ENCODE measurements at places on chromosomes 3 and 15.

DNA sequence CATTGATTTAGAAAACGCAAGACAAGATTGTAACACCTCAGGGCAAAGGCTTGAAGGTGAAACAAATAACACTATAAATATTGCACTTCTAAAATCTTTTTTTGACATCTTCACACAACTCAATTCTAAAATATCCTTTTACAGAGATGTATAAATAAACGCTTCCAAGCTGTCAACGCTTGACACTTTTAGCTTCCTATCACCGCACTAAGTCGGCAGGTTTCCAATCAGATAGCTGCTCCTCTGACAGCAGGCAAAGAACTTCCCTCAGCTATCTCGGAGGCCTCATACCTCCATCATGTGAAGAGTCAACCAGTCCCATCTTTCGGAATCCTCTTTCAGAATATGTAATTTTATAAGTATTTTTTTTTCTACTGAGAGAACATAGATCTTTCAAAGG lies 71.0 kb downstream of the PCOLCE2 start:
- DNase-seq: no peak

DNA sequence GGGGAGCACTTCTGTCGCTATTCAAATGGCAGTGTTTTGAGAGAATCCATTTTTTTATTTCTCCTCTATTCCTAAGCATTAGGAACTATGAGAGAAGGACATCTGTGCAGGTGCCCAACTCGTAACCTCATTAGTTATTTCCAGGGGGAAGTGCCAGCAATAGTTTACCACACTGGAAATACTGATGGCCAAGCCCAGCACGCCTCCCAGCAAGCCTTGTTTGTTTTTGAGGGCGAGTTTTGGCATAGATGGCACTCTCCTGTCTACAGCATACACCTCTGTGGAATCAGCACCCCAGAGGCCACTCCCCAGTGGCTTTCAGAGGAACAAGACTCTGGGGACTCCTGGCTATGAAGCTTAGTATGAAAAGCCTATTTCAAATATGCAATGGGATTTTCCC lies 36.6 kb downstream of the FAN1 start:
- DNase-seq: no peak

- no peak for DNase-seq
Observed at GRCh38 chr15:45179221-45179985, 8.4 kb downstream of the SHF start.

- no peak for DNase-seq
Observed at GRCh38 chr15:88242586-88243555, 13.7 kb downstream of the NTRK3 start.

DNA sequence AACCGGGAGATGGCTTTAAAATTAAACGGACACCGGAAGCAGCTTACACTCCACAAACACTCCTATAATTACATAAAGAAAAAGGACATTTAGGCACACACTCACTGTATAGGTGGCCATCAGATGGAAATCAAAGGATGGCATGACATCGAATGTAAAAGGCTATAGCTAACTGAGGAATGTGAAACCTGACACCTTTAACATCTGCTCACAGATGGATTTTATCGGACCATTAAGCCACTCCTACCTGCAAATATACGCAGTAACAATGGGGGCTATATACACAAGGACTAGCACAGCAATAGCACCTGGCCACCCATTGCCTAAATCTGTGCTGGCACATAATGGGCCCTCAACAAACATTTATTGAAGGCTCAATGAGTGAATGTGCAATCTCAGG lies 14.5 kb upstream of the RBSN start:
- no peak for DNase-seq

- no peak for DNase-seq
Observed at GRCh38 chr3:12229146-12229851, 59.6 kb upstream of the PPARG start.

DNA sequence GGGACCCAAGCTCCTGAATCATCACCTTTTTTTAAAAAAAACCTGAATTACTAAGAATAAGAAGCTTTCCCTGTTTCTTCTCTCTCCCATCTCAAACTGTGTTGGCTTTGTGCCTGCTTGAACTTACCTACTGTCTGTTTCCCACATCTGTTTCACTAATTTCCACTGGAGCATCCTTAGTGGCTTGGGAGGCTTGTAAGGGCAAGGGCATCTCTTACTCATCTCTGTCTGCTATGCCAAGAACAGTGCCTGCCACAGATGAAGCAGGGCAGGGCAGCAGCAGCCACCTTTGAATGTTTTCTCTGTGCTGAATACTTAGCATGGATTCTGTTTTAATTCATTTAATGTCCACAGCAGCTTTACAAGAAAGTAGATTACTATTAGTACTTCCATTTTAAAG lies 42.3 kb downstream of the SNRK start:
- no peak for DNase-seq

DNA sequence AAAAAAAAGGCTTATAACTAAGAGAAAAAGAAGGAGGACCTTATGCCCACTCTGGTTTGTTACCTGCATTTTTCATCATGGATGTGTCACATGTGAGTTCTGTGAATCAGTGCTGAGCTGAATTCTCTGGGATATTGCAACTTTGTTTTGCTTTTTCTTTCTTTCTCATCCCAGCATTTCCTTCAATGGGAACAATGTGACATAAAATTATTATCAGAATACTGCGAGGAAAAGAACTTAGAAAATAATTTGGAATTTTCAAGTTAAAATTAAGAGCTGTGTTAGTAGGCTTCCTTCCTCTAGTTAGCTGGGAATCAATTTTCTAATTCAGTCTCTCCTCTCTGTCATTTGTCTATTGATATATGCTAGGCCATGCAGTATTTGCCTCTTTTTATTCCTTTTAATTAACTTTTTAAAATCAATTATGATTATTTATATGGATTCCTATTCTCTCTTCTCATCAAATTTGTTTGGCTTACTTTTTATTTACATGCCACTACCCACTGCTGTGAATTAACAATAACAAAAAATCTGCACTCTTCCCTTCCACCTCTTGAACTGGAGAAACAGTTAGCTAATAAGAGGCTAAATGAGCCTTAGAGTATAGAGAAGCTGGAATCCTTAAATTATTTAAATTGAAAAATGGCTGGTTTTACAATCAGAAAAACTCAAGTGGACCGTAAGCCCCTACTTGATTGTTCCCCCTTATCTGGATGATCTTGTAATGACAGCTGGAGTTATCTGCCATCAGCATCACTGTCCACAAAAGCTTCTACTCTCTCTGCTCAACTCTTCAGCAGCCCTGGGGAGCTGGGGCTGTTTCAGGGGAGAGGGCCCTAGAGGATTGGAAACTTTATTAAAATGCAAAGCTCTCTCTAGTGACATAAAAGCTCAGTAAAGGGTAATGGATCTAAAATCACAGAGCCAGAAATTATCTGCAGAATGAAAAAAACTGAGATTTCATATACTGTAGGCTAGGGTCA lies 95.3 kb upstream of the SOX2 start:
- no peak for DNase-seq

DNA sequence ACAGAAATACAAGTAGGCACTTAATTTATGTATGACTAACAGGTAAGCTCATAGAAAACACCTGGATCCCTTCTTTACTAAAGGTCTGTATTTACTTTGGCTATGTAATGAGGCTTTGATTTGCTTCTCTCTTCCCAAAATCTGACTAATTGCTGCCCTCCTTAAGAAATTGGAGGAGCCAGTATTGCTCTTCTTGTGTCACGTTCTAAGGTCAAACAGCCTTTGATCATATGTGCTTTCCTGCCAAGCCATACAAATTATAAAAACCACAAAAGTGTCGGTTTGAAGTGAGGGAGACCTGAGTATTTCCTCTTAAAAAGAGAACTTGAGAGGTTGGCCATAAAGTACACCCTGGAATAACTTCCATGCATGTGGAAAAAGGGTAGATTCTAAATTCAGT lies 112.1 kb upstream of the MB21D2 start:
- no peak for DNase-seq

GRCh38 chr3:10432156-10432845 lies 73.1 kb downstream of the ATP2B2 start:
- no peak for DNase-seq

- DNase-seq: no peak
Observed at GRCh38 chr3:50649451-50649931, 25.2 kb upstream of the DOCK3 start.

GRCh38 chr3:127490271-127491023 lies 100.1 kb downstream of the TPRA1 start:
- no peak for DNase-seq

GRCh38 chr15:83243634-83244033 lies 36.0 kb upstream of the HDGFL3 start:
- DNase-seq: no peak

DNA sequence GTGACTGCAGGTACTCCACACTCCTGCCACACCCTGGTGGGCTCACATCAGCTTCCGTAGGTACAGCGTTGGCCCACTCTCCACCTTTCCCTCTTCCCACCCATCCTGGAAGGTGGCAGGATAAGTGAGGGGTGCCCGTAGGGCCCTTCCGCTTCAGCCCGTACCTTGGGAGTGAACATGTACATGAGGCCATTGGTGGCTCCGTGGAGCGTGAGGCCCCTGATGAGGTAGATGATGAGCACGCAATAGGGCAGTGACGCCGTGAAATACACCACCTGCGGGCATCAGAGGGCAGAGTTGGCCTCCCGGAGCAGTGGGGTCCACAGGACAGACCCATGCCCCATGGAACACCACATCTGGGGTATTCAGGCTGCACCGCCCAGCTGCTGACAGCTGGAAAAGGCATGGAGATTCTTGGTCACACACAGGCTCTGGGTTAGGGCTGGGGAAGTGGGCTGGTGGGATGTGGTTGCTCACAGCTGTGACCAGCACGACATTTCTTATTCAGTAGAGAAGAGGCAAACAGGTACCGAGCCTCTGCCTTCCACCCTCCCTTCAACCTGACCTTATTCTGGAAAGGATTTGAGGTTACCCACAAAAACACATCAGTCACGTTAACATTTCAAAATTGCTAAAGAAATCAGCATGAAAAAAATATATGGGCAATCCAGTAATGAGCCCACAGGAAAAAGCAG lies 23.8 kb downstream of the SLC6A20 start:
- DNase-seq: no peak

DNA sequence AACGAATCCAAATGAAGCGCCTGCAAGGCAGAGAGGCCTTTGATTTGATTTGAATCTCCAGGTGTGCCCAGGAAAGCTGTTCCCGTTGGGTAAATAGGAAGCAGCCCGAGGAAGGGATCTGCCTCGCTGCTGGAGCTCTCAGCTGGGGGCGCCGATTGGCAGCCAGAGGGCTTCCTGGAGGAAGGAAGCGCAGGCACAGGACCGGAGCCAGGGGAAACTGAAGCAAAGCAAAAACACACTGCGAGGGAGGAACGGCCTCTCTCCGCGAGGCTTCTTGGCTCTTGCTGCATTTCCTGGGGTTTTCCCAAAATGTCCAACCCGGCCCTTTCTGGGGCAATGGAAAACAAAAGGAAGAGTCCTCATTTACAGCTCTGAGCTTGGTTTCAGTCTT lies 80.3 kb downstream of the TMEM266 start:
- DNase-seq: no peak

GRCh38 chr3:104460477-104461406 lies 906.0 kb upstream of the ALCAM start:
- peak; percentile 16 for DNase-seq

GRCh38 chr15:74378848-74379247 lies 11.4 kb upstream of the CYP11A1 start:
- no peak for DNase-seq

DNA sequence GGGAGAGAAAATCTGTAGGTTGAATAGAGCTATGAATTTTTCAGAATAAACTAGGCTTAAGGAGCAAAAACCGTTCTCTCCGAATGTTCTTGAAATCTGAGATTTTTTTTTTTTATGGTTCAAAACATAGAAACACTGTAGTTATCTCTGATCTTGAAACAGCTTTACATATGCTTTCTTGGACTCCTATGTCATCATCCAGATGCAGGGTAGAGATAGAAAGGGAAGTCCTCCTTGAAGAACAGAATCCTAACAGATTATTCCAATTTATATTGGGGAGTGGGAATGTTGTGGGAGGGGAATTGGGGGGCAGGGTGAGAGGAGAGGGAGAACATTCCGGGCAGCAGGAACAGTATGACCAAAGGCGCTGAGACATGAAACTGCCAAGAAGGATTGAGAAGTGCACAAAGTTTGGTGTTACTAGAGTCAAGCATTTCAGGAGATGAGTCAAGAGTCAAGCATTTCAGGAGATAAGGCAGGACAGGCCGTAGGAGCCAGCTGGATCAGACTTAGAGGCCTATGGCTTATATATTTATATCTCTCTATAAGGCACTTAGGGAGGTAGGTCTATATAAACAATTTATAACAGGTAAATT lies 21.9 kb upstream of the ST3GAL6 start:
- DNase-seq: no peak

DNA sequence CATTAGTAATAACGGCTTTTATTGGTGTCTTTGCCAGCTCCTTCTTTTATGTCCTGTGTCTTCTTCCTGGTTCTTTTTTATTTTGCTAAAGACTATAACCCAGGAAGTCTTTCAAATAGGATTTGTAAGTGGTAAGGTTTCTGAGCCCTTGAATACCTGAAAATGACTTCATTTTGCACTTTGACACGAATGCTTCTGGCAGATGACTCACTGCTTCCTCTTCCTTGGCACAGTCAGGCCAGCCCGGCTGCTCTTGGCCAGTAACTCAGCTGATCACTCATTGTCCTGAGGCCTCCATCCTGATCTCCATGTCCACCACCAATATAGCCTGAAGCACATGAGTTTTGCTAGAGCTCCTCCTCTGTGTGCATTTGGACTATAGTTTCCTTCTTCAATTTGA lies 48.7 kb upstream of the NR2E3 start:
- no peak for DNase-seq

GRCh38 chr15:99983171-99983885 lies 250.1 kb upstream of the LYSMD4 start:
- no peak for DNase-seq

- no peak for DNase-seq
Observed at GRCh38 chr3:109532257-109533216, 195.2 kb upstream of the DPPA4 start.

- DNase-seq: no peak
Observed at GRCh38 chr15:54840621-54841398, 355.9 kb downstream of the RSL24D1 start.

- DNase-seq: no peak
Observed at GRCh38 chr3:138867996-138868395, 33.3 kb upstream of the PIK3CB start.

DNA sequence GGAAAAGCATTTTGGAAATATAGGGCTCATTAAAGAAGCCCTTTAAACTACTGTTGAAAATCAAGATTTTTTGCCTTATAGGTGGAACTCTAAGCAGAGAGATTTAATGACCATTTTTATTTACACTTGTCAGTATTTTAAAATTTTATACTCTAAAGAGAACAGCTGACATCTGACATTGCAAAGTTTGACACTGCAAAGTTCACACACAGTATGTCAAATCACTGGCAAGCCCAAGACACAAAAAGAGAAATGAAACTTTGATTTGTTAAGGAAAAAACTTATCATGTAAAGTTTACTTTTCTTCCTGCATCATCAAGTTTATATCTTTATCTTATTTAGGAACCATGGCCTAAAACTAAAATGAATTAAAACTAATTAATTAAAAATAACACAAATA lies 40.2 kb downstream of the DPH6 start:
- no peak for DNase-seq

Measured in NCI-H446 (cell line).